Stomach (tissue), 19 donors: ENCODE measurements at places on chromosomes 2 and 18. TPM values are rescaled to one million over a fixed set of nuclear protein-coding genes. Genes with fewer than 3 reads are reported as not detected.
A peak's percentile ranks its signal among the peaks of the same experiment; 100 is the strongest.

Gene TFCP2L1
- 154 TPM for total RNA-seq

Gene CD207
- not detected for total RNA-seq

DNA sequence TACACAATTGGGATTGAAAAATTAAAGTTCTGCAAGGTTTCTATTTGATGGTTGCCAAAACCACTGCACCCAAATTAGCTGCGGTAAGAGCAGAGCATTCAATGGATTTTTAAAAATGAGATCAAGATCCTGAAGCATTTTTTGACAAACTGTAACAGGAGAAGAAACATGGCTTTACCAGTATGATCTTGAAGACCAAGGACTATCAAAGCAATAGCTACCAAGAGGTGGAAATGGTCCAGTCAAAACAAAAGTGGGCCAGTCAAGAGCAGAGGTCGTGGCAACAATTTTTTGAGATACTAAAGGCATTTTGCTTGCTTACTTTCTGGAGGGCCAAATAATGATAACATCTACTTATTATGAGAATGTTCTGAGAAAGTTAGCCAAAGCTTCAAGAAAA lies 186.8 kb downstream of the RDH14 start:
- H3K27ac ChIP-seq, result no peak overlapping the region
- no peak overlapping the region for H3K4me3 ChIP-seq
- no peaks in the 10 kb centered on the region for H3K27me3 ChIP-seq
- DNase-seq, result no peak
- H3K36me3 ChIP-seq, result no peaks in the 10 kb centered on the region

DNA sequence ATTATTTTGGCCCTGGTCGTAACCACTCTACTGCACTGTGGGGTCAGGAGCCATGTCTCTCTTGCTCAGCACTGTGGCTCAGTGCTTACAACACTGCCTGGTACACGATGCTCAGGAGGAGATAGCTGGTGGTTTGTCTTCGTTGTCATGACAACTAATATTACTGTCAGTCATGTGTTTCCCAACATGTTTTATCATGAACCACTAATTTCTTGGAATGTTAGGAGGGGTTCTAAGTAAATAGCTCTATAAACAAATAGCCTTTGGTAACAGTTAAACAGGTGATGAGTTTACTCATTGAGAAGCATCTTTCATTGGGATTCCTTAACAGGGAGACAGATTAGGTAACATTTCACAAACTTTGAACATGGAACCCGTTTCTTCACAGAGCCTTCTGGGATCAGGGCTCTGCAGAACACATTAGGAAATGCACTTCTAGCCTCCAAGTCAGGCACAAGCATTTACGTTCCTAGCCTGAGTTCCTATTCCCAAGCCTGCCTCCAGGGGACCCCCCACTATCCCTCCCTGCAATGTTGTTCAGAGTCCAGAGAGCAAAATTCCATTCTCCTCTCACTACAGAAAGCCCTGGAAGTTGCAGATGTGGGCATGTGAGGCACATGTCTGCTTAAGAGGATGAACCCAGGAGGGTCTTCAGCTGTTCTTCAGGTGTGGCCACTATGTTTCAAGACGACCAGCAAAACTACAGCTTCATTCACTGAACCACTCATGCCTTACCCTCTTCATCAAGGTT lies 6.4 kb upstream of the RBM44 start:
- no peak overlapping the region for H3K27ac ChIP-seq
- H3K27me3 ChIP-seq, result no peaks in the 10 kb centered on the region
- no peaks in the 10 kb centered on the region for H3K36me3 ChIP-seq
- H3K4me1 ChIP-seq, result no peaks in the 10 kb centered on the region

DNA sequence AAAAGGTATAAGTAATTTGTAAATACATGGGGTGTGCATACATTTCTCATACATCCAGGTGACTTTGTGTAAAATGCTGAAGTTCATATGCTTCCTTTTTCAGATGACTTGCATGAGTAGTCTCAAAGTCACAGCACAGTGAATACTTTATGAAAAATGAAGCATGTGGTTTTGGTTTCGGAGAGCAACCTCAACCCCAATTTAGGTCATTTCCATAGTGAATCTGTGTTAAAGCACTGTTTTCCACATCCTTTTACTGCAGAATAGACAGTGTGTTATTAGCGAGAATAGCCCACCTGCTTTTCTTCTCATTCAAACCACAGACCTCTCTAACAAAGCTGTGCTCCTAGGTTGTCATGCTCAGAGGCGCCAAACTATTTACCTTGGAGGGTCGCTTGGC lies 204.4 kb upstream of the RASGRP3 start:
- H3K27me3 ChIP-seq, result no peaks in the 10 kb centered on the region
- no peak for DNase-seq
- peaks cover 4% of the 10 kb centered on the region for H3K4me1 ChIP-seq
- no peak overlapping the region for H3K4me3 ChIP-seq
- peaks cover 10% of the 10 kb centered on the region for H3K36me3 ChIP-seq

DNA sequence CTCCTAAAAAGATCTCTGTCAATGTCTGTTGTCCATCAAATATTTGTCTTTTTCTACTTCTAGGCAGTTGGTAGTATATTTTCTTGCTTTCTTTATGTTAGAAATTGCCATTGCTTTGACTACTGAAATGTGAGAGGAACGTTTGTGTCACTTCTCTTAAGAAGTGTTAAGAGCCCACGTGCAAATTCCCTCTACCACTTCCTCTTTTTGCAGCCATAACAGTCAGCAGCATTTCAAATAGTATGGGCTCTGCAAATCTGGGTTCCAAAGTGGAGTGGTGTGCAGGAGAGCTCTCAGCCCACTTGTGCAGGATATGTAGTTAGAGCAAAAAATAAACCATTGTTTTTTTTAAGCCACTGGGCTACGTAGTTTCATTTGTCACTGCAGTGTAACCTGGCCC lies 314.0 kb downstream of the MEIS1 start:
- H3K36me3 ChIP-seq, result no peaks in the 10 kb centered on the region
- H3K4me3 ChIP-seq, result no peak overlapping the region
- DNase-seq, result no peak
- H3K27ac ChIP-seq, result peak overlapping the region; percentile 11
